ENCODE measurements at places on chromosomes 6 and 20.

DNA sequence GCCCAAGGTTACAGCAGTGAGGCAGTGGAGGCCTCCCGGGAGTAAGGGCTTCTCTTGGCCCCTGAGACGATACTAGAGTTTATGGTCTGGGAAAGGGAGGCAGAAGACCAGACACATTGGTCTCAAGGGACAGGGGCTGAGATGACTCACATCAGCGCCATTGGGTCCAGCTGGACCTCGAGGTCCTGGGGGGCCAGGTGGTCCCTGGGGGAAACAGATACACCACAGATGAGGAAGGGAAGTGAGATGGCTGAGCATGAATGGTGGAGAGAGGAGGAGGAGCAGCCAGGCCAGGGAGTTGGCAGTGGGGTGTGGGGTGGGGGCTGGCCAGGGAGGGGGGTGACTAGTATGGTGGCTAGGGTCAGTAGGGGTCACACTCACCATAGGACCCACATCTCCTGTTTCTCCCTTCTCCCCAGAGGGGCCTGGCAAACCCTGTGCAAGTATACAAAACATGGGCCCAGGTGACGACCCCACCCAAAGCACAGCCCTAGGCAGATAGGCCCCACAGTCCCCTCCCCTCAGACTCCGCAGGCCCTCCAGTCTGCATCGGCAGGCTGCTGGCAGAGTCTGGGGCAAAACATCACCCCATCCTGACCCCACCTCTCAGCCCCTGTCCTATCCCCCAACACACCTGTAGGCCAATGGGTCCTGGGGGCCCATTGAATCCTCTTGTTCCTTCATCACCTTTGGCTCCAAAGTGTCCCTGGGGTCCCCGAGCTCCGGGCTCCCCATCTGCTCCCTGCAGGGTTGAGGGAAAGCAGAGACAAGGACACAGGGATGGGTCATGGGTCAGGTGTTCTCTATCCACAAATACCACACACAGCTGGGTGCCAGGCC lies 21.9 kb downstream of the COL11A2 start:
- DNase-seq: peak; percentile 27

DNA sequence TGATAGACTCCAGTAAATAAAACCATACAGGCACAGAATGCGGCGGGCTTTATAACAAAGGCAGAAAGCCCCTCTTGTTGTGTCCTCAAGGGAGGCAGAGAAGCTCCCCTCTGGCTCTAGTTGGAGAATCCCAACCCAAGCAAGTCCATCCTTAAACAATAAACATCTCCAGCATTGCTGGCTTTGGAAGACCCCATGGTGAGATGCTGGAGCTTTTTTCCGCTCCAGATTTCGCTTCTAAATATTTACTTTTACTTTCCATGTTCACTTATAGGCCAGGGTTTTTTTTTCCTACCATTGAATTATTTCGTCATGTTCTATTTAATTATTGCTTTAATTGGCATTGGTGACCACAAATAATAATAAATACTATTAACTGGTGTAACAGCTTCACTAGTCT lies 176.2 kb downstream of the MTHFD1L start:
- no peak for DNase-seq

- DNase-seq: no peak
These were observed 4.9 kb upstream of the DEK start for GRCh38 chr6:18269253-18269652.

DNA sequence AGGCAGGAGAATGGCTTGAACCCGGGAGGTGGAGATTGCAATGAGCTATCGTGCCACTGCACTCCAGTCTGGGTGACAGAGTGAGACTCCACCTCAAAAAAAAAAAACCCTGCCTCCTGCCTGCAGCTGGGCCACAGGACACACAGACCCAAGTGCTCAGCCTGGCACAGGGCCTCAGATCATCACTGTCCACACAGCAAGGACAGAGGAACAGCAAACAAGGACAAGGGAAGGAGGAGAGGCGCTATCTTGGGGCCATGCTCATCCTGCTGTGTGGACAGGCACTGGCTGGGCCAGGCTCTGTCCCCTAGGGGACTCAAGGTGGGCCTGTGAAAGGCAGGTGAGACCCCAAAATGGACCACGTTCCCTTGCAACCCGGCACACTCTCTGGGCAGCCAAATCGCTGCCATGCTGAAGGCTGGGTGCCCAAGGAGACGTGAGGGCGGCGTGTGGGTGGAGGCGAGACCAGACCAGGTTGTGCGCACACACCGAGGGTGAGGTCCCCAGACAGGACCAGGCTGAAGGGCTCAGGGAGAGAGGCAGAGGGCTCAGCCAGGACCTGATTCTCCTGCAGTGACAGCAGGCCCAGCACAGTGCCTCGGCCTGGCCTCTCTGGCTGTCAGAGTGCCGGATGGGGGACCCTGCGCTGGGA lies 9.1 kb downstream of the UCKL1 start:
- no peak for DNase-seq

- DNase-seq: no peak
These were observed 41.3 kb downstream of the NCOA3 start for GRCh38 chr20:47543006-47543431.

DNA sequence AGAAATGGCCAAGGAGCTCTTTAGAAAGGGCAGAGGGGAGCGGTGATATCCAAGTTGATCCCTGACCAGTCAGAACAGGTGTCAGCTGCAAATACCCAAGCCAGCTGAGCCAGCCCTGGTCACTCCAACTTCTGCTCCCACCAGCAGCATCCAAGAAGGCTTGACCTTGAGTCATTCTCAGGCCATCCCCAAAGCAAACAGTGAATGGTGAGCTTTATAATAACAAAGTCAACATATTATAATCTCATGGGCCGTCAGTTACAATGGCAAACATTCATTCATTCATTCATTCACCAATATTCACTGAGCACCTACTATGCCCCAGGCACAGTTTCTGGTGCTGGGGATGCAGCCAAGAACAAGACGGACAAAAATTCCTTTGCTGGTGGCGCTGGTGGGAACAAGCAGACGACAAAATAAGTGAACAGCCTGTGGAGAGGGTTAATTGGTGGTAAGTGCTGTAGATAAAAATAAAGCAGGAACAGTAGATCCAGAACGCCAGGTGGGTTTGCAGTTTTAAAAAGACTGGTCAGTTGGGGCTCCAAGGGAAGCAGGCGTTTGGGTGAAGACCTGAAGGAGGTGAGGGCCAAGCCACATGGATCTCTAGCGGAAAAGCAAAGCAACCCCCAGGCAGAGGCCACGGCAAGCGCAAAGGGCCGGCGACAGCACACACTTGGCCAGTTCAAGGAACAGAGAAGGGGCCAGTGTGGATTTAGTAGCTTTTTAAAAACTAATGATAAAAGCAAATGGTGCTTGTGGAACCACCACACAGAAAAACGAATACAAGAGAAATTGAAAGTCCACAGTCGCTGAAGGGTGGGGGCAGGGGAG lies 131.8 kb upstream of the PTPN1 start:
- no peak for DNase-seq

GRCh38 chr6:132025468-132025867 lies 74.3 kb upstream of the CCN2 start:
- DNase-seq: no peak

DNA sequence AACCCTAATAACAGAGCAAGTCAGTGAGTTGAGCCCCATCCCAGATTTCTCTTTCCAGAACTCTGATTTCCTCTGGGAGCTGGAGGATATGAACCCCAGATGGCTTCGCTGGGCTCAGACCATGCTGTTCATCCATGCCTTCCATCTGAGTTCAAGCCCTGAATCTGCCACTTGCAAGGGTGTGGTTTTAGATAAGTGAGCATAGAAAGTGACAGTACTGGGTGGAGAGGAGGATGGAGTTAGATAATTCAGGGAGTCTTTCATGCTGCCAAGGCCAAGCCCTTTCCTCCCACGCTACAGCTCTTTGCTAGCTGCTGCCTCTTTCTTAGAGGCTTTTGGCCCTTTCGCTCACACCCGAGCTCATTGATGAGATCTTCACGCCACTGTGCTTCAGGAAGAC lies 57.2 kb upstream of the MAFB start:
- DNase-seq: no peak

- no peak for DNase-seq
These were observed 288.5 kb upstream of the STXBP5 start for GRCh38 chr6:146915671-146916127.

- DNase-seq: no peak
These were observed 18.6 kb downstream of the MOXD1 start for GRCh38 chr6:132382630-132383175.

DNA sequence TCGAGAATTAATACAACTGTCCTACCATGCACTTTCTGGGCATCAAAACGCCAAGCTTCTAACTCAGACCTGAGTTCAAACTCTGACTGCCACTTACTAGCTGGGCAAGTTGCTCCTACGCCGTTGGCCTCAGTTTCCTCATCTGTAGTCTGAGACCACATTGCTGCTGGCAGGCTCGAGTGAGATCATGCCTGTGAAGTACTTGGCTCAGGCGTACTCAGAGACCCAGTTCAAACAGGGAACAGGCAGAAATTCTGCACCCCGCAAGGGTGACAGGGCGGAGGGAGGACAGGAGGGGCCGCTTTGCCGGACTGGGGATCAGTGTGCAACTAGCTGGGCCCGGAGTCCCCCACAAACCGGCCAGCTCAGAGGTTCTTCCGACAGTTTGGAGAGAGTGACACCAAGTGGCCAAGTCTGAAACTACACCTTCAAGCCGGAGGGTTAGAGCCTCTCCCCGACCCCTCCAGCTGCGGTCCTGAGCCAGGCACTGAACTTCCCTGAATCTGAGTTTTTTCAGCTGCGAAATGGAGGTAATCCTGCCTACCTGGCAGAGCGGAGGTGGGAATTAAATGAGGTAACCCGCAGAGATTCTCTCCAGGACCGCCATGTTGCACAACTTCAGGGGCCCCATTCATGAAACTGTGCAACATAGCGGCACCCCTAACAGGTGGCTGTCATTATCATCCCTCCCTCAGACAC lies 46.0 kb upstream of the PTPN1 start:
- DNase-seq: peak; percentile 61

DNA sequence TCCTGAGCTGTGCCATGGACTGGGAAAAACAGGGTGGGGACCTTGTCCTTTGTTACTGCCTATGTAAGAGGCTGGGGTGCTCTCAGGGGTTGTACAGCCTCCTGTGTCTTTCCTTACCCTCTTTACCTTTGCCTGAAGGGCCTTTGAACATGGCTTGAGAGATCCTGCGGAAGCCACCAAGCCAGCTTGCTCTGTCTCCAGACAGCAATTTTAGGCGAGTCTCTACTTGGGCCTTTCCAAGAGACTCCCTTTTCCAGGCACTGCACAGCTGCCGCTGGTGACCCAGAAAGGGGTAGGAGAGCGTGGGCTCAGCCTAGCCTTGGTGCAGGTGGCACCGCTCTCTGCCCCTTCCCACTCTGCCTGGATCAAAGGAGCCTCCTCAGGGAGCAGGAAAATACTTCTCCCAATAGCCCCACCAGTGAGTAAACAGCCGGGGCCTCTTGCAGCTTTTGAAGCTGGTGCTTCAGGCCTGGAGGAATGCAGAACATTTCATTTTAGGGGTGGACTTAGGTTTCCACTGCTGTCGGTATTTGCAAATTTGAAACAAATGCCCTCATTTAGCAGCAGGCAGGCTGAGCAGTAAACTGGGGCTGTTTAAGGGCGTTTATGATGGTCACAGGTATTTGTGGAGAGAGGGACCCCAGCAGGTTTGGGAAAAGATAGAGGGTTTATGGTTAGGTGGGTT lies 13.9 kb downstream of the PTK7 start:
- no peak for DNase-seq

DNA sequence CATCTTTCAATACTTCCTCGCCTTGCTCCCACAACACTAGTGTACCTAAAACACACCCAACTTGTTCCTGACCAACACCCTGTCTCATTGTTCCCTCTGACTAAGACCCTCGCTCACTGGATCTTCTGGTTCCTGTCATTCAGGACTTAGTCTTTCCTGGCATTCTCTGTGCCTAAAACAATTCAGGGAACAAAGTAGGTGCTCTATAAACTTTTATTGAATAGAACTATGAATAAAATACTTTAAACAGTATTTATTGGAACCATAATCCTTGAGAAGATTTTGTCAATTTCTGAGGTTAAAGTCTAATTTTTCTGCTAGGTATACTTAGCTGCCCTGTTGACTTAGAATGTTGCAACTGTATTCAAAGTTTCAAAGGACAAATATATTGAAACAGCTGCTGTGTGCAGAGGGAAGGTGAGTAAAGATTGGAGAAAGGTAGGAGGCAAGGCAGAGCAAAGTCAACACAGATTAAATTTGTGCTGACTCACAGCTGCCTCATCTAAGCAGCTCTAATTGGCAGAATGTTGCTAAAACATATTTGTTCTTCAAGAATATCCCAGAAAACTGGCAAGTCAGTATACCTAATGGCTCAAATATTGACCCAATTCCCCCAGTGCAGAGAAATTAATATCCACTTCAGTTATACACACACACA lies 37.6 kb downstream of the GSTA2 start:
- no peak for DNase-seq

GRCh38 chr20:17939622-17940223 lies 28.9 kb downstream of the SNX5 start:
- no peak for DNase-seq

- no peak for DNase-seq
These were observed 12.8 kb downstream of the BHLHE23 start for GRCh38 chr20:62993856-62994494.

GRCh38 chr20:47127999-47128398 lies 228.5 kb downstream of the ZMYND8 start:
- DNase-seq: no peak
